Adrenal gland (tissue), 19 donors: ENCODE measurements at places on chromosomes 1 and 21. TPM values are rescaled to one million over a fixed set of nuclear protein-coding genes. Genes with fewer than 3 reads are reported as not detected.

- no peak for DNase-seq
These were observed 47.5 kb upstream of the EEIG2 start for GRCh38 chr1:108512239-108513043.

Gene RHEX
- total RNA-seq: not detected

DNA sequence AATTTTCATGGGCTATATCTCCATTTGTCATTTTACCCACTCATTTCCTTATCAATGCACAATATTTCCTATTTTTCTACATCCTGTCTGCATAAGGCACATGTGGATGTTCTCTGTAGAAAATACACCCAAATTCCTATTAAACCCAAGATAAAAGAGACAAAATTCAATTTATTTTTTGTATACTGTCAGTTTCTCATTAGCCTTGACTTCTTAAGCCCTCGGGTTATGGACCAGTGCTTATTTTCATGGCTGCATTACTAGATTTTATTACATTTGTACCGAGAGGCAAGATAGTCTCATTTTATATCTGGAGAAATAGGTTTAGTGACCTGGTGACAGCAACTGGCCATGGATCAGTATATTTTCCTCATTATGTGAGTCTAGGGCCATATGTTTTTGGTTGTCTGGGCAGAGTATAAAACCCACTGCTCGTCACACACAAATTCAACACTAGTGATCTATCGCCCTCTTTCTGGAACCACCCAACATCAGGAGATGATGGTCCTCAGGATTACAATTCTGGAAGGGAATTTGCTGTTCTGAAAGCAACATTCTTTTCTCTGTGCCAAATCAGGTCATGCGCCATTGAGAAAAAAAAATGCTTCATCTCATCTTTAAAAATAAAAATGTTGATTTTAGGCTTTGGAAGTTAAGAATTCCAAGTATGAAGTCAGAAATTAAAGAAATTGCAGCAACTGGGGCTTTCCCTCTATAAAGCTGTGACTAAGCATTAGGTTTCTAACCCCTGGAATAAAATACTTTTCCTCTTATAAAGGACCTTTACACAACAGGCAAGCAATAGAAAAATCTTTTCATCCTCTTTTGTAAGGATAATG, 81.4 kb downstream of the ASTN1 start:
- no peak for DNase-seq

DNA sequence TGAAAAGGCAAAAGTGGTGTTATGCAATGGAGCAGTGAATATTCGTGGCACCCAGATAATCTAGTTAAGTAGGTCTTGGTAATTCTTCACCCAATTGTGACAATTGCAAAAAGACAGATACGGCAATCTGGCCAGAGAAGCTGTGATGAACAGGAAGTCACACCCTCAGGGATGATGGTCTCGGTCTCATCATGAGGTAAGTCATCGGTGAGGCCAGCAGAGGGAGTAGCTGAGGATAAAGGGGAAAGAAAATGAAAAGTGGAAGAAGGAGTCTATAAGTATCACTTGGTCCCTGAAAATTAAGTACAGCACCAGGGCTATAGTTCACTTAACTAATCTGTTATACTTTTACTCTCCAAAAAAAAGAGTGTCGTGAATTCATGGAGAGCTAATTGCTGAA, 258.8 kb upstream of the NCAM2 start:
- DNase-seq: no peak

DNA sequence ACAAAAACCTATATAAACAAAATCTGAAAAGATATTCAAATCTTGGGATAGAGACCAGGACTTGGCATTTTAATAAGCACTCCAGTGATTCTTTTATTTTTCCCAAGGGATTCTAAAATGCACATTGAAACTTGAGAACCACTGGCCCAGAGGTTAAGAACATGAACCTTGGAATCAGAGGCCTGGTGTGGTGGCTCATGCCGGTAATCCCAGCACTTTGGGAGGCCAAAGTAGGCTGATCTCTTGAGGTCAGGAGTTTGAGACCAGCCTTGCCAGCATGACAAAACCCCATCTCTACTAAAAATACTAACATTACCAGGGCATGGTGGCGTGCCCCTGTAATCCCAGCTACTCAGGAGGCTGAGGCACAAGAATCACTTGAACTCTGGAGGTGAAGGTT, 12.9 kb upstream of the CEP85 start:
- DNase-seq: no peak

DNA sequence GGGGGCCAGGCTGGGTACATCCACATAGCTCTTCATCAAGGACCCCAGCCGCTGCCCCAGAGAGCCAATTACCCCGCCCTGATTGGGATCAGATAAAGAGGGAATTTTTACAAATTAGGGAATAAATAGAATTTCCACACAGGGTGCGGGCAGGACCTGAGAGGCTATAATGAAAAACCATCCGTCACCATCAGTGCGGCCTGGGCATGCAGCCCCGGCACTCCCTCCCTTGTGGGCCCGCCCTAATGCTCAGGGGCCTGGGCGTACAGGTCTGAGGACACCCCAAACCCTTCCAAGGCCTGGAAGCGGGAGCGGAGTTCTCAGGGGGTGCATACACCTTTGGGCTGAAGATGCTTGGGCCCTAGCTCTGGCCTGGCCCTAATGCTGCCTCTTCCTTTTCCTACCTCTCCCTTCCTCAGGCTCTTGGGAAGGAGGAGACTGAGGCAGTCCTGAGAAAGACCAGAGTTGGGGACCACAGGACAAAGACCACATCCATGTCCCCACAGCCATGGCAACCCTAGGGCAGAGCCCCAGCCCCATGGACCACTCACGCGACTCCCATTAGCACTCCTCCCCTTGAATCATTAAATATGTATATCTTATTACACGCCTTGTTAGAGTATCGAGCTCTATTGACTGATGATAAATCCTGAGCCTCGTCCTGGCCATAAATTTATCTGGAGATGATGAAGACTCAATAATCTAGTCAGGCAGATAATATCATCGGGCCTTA, 16.3 kb downstream of the DMAP1 start:
- DNase-seq: no peak

- no peak for DNase-seq
These were observed 6.3 kb downstream of the LRRC53 start for GRCh38 chr1:74505928-74506710.

GRCh38 chr1:6365047-6365446, 28.5 kb downstream of the ACOT7 start:
- DNase-seq: no peak

Gene TEKT2
- total RNA-seq: 1.2 TPM

DNA sequence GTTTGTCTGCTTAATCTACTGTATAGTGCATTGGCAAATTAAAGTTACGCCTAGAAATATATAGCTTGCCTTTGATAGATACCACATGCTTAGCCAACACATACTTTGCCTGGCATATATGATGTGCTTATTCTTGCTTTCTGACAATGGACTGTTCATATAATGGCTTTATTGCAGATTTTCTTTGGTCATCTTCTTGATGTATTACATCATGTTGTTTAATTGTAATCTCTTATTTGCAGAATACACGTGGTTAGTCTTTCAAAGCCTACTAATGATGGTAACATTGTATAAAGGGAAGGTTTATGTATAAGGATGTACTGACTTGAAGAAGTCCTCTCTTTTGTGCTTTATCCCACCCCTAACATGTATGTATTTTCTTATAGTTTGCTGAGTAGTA, 201.5 kb downstream of the PDE4B start:
- DNase-seq: no peak

- DNase-seq: no peak
These were observed 615.2 kb downstream of the PLA2G4A start for GRCh38 chr1:187443939-187444338.

- no peak for DNase-seq
These were observed 58.0 kb downstream of the MDM4 start for GRCh38 chr1:204574016-204574864.

Gene TSSK3
- 2.6 TPM for total RNA-seq

DNA sequence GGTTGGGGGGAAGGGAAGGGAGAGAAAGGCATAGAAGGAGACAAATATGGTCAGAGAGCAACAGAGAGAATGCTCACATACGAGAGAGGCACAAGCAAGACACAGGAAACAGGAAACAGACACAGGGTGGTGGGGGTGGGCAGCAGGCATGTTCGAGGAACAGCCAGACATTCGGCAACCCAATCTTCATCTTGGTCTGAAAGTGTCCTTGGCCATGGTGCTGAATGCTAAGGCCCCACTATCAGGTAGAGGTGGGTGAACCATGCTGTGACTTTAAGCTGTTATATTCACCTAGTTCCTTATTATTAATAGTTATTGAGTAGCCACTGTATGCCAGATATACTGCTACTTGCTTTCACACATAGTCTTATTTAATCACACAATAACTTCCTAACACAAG, 109.2 kb downstream of the DDX20 start:
- no peak for DNase-seq

GRCh38 chr1:30334767-30335166, 388.6 kb downstream of the MATN1 start:
- no peak for DNase-seq

DNA sequence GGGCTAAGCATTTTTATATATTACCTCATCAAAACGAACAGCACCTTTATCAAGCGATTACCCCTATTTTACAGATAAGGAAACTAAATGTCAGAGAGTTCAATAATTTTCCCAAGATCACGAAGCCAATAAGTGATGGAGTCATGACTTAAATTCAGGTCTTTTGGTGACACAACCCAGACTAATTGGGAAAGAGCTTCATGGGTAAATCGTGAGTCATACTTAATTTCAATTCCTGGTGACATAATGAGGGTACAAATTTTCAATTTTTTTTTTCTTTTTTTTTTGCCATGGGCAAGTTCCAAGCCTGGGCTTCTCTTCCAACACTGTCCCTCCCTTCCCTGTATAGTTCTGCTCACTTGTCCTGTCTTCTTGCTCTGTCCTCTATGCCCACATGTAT, 30.1 kb upstream of the IL10 start:
- no peak for DNase-seq

Gene TDRD10
- 1.6 TPM for total RNA-seq

- DNase-seq: no peak
These were observed 48.7 kb upstream of the PCP4 start for GRCh38 chr21:39818557-39818956.

- no peak for DNase-seq
These were observed 71.9 kb downstream of the LHX9 start for GRCh38 chr1:197989058-197989457.

- peak; percentile 23 for DNase-seq
These were observed 34.6 kb upstream of the TLR5 start for GRCh38 chr1:223177681-223178080.

Gene DCST1
- not detected for total RNA-seq

GRCh38 chr1:165036403-165036802, 320.1 kb downstream of the LMX1A start:
- DNase-seq: no peak

- no peak for DNase-seq
These were observed 48.9 kb upstream of the TADA1 start for GRCh38 chr1:166924823-166925541.

- DNase-seq: no peak
These were observed 31.6 kb downstream of the LRP8 start for GRCh38 chr1:53296117-53296749.

GRCh38 chr1:55645270-55645669, 430.1 kb upstream of the USP24 start:
- no peak for DNase-seq

DNA sequence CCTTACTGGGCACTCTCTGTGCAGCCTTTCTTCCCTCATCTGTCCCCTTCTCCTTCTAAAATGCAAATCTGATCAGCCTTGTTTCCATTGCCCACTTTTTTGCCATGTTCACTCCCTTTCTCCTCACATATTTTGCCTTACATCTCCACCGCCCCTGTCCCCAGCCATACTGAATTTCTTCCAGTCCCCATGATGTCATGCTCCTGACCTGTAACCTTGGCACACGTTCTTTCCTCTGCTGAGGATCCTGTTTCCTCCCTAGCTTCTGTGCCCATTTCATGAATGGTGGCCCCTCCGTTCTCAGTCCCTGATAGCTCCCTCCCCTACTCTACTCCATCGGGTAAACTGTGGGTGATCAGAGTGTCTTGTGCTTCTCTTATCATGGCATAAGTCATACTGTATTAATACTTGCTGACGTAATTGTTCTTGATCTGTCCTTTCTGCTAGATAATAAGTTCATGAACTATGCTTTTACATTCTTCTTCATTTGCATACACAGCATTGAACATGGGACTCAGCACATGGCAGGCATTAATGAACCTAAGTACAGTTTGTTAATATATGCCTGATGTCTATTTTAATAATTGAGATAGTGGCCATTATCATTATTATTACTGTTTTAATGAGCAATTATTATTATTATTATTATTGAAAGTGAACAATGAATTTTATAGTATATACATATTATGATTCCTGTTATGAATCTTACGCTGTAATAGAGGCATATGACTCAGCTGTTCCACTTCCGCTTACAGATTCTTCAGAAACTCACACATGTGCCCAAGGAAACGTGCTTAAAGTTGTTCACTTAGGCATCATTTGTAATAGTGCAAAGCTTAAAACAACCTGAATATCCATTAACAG, 28.5 kb downstream of the MAP3K21 start:
- no peak for DNase-seq

DNA sequence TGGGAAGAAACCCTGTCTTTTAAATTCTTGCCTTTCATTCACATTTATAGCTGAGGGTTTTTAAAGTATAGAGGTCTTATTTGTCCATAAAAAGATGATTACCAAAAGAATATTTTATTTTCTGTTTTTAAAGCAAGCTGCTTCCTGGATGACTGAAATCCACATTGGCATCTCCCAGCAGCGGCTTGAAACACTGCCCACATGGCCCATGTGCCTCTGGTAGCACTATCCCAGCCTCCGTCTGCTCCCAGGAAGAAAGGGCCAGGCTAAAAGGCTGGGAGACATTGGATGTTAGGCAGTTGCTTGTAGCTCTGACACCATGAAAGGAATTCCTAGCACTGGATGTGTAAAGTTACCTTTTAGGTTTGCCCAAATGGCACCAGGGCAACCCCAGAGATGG, 169.9 kb upstream of the CACNA1E start:
- no peak for DNase-seq

Gene SPATA46
- not detected for total RNA-seq

DNA sequence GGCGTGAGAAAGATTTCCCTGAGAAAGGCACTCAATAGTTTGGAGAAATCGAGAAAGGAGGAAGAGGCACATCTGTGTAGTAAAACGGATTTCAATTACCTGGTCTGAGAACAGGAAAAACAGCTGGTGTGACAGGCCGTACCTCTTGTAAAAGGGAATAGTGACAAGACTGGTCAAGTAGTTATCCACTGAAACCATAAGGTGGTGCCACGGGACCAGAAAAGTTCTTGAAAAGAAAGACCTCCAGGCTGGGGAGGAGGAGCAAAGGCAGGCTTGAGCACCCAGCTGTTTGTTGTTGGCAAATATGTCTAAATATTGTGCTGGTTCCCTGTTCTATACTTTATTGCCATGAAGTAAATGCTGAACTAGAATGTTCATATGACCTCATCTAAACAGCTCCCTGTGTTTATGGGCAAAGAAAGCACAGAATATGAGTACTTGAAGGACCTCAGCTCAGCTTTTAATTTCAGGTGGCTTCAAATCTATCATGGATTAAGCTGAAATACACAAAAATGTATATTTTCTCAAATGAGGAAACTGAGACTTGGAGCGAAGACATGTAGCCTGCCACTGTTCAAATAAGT, 4.0 kb downstream of the HAO2 start:
- peak; percentile 79 for DNase-seq

- DNase-seq: no peak
These were observed 150.5 kb upstream of the RUNX3 start for GRCh38 chr1:25080294-25081209.

Gene AKT3
- 50.4 TPM for total RNA-seq
